ENCODE measurements at places on chromosomes 7 and 10.

DNA sequence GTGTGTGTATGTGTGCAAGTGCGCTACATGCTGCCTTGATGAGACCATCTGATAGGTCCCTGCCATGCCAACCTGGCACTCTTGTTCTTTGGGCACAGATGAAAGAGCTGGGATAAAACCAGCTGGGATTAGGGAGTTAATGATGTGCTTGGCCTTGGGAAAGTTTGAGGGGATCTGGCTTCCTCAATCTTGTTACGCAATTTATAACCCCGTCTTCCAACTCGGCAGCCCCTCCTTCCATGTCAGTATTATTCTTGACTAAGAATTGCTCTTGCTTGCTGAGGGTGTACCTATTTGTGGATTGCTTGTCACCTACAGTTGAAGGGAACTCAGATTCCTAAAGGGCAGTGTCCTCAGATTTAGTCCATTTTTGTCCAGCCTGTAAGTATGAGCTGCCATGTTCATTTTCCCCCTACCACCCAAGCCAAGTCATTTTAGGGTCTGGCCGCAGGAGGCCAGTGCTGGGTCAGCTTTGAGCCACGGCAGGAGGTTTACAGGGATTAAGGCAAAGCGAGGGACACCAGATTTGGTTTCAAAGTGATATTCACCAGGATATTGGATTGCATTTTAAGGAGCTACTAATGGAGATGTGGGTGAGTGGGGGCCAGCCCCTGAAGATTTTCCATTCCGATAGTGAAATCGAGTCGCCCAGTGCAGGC is 34.1 kb upstream of the KCNMA1 start:
- no peak for DNase-seq

- DNase-seq: peak; percentile 19
These were observed 15.0 kb downstream of the GARIN1A start for GRCh38 chr7:128687131-128687530.

DNA sequence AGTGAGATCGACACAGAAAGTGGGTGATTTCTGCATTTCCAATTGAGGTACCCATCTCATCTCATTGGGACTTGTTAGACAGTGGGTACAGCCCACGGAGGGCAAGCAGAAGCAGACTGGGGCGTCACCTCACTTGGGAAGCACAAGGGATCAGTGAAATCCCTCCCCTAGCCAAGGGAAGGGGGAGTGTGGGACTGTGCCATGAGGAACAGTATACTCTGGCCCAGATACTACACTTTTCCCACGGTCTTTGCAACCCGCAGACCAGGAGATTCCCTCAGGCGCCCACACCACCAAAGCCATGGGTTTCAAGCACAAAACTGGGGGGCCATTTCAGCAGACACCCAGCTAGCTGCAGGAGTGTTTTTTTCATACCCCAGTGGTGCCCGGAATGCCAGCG is 99.8 kb downstream of the ODAD2 start:
- DNase-seq: no peak

GRCh38 chr10:70283445-70284399 is at the start of gene NPFFR1:
Gene NPFFR1, minus strand, starts transcription at chr10:70284004. Its CDS starts 328 bp downstream, at chr10:70283676.
- DNase-seq: no peak

GRCh38 chr7:5620459-5620881 is 161.0 kb downstream of the RNF216 start:
- DNase-seq: no peak

- no peak for DNase-seq
These were observed 40.9 kb downstream of the ADRA2A start for GRCh38 chr10:111117528-111118277.

- DNase-seq: no peak
These were observed 205.3 kb downstream of the ADARB2 start for GRCh38 chr10:1531883-1532597.
